ENCODE measurements at places on chromosomes 2 and 18.

DNA sequence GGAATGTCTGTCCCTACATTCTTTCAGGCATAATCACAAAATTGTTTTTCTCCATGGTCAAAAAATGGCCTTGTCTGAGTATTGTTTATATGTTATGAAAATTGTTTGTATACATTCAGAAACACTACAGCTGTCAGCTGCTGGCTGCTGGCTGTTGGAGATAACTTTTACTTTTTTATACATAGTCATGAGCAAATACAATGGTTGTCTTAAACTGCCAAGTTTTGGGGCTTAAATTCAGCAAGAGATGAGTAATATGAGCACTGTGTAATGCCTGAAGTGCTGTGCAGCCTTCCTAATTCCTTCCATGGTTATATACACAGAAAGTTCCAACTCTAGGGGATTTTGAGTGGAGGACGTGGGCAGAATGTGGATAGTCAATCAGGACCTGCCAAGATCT is 168.9 kb upstream of the RMP24 start:
- no peak for DNase-seq

DNA sequence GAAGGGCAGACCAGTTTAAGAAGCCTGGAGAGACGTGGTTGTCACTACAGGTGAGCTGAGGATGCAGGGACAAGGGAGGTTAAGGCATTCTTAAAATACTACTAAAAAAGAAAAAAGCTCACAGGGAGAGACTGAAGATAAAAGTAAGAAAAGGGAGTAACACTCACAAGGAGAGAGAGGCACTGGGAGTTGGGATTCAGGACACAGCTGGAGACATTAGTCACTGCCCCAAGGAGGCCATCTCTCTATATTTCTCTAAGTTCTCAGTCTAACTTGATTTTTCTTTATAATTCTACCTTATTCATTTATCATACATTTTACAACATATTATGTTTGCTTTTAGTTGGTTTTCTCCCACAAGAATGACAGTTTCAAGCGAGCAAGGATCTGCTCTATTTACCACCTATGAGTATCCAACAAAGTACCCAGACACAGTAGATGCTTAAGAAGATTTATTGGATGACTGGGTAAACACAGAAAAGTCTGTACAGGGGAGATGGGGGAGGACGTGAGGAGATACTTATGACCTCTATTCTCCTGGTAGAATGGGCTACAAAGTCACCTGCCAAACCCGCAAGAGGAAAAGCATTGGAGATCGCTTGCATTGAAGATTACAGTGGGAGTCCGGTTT is 2.2 kb downstream of the SERPINE2 start:
- no peak for DNase-seq

DNA sequence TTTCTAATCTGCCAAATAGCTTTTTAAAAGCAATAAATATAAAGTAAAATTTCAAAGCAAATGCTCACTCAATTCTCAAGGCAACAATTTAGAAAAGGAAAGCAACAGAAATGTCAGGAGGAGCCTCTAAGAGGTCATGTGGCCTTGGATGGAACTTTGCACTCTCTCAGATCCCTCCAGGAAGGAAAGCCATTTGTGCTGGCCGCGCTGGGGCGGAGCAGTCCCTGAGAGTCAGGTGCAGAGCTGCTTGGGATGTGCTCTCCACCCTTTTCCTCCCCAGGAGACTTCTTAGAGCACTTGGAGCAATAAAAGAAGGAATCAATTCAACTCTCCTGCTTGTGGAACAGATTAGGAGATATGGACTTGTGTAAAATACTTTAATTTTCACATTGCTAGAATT is 379.8 kb upstream of the LINC00305 start:
- DNase-seq, result no peak

- DNase-seq, result no peak
Observed at GRCh38 chr2:98234776-98235175, 111.5 kb upstream of the CNGA3 start.

DNA sequence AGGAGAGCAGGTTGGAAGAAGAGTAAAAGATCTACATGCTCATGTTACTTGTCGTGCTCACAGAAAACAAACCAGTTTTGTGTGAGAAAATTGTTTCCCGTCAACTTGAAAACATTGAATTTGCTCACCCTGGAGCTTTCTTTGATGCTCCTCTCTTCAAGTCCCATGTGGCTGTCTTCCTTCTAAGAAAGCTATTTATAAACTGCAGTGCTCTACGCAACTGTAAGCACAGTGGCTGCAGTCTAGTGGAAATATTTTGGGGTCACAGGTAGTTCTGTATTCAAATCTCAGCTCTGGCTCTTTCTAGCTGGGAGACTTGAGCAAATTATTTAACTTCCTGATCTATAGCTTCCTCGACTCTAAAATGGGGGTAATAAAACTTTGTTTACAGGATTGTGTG is 211.8 kb downstream of the PLCL1 start:
- no peak for DNase-seq

GRCh38 chr2:64914735-64915509 is 74.3 kb upstream of the SLC1A4 start:
- no peak for DNase-seq

GRCh38 chr2:168002021-168002553 is 245.3 kb downstream of the STK39 start:
- DNase-seq, result no peak

DNA sequence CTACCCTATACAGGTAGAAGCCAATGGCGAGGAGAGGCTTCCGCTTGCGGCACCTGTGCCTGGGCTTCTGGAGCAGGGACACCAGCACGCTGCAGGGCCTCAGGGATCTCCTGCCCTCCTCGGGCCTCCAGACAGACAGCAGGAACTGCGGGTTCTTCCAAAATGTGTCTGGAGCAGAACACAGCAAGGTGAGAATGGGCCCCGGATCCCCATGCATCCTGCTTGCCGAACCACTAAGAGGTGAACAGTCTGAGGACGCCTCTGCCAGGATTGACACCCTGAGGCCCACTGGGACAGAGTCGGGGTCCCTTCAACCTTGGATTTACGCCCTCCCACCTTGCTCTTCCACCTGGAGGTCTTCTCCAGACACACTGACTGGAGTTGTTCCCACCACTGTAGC is 25.4 kb downstream of the CAPN14 start:
- DNase-seq, result no peak

GRCh38 chr2:47206181-47206580 is 51.1 kb upstream of the STPG4 start:
- DNase-seq, result no peak

GRCh38 chr18:45549290-45549689 is 66.0 kb upstream of the SLC14A2 start:
- DNase-seq, result no peak

DNA sequence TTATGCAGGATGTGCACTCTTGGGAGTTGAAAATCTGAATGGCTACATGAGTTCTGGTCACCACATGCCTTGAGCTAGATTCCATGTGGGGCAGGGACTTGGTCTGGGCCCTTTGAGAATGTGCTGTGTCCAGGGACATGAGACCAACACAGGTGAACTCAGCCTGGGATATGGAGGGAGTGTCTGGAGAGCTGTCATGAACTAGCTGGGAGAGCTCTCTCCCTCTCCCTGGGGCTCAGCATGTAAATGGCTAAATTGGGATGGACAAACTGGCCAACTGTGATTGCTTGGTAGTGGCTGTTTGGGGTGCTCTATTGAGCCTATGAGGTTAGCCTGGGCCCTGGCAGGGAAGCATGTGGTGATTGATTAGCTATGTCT is 105.1 kb upstream of the HS6ST1 start:
- no peak for DNase-seq

DNA sequence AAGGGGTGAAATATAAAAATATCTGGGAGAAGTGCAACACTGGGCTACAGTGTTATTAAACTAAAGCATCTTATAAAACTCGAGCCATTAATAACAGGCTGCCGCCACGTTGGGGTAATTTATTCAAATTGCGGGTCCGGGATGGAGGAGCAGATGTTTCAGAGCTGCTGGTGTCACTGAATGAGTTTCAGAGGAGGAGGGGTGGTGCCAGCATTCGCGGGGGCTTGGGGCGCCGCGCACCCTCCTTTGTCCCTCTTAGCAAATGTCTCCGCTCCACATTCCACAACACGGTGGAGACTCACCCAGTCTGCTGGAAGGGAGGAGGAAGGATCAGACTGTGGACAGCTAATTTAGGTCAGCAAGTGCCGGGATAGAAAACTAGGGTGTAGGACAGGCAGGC is 260.5 kb downstream of the CELF4 start:
- DNase-seq, result no peak

GRCh38 chr2:235551965-235552364 is 58.1 kb downstream of the AGAP1 start:
- no peak for DNase-seq

DNA sequence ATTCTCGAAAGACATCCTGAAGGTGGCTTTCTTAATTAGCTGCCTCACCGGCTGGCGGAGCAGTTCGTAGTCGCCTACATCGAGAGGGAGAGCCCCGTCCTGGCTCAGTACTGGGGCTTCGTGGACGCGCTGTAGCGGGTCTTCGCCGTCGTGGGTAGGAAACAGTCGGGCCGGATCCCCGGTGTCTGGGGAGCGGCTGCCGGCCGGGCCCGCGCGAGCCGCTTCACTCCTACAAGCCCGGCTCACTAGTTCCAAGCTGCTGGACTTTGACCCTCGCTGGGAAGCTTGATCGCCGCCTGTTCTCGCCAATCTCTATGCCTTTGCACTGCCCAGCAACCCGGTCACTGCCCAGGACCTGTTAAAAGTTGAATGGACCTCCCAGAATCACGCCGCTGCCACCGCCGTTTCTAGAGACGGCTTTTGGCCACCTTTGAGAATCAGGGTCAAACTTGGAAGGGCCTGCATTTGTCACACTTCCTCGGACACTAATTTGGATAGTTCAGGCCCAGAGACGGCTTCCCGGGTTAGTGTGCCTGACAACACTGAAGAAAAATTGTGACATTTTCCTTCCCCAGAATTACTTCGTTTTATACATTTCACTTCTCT is 41.4 kb upstream of the AKAIN1 start:
- no peak for DNase-seq

DNA sequence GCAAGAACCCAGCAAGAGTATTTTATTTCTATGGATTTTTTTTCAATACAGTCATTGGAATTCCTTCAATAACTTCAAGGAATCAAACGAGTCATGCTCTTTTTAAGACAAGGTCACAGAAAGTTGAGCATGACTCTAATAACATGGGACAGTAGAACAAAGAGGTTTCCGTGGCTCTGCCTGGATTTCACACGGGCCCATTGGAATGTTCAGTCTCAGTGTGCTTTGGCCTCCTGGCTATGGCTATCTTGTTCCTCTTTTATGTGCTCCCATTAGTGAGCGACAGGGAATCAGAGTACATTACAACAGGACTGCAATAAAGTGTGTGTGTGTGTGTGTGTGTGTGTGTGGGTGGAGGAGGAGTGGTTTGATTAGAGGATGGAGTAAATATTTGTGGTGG is 312.4 kb downstream of the DCC start:
- no peak for DNase-seq

DNA sequence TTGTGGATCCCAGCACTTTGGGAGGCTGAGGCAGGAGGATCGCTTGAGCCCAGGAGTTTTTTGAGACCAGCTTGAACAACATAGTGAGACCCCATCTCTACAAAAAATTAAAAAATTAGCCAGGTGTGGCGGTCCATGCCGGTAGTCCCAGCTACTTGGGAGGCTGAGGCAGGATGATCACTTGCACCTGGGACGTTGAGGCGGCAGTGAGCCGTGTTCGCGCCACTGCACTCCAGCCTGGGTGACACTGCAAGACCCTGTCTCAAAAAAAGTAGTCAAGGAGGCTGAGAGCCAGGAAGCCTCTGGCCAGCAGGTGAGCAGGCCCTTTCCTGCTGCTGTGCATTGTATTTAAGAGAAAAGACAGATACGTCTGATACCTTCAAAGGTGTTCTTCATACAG is 11.1 kb upstream of the PROC start:
- no peak for DNase-seq

GRCh38 chr2:219560037-219560892 is 11.1 kb downstream of the OBSL1 start:
- no peak for DNase-seq

- DNase-seq, result no peak
Observed at GRCh38 chr18:62037989-62038778, 145.4 kb upstream of the RNF152 start.

- DNase-seq, result no peak
Observed at GRCh38 chr2:196074631-196075030, 6.0 kb upstream of the DNAH7 start.

DNA sequence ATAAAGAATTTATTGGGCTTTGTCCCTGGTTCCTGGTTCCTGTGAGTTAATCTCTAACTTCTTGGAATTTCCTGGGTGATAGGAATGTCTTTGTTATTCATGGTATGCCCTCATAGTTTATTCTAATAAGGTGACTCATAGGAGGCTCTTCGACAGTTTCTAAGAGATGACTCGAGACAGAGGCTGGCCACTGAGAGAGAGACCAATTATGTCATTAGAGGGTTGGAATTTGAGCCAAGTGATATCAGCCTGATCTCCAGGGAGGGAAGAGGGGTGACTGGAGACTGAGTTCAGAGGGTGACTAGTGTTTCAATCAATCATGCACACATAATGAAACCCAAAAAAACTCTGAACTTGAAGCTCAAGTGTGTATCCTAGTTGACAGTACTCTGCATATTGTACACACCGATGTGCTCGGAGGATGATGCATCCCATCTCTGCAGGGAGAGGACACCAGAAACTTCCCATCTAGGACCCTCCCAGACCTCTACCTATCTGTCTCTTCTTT is 185.7 kb downstream of the MTCL1 start:
- no peak for DNase-seq

DNA sequence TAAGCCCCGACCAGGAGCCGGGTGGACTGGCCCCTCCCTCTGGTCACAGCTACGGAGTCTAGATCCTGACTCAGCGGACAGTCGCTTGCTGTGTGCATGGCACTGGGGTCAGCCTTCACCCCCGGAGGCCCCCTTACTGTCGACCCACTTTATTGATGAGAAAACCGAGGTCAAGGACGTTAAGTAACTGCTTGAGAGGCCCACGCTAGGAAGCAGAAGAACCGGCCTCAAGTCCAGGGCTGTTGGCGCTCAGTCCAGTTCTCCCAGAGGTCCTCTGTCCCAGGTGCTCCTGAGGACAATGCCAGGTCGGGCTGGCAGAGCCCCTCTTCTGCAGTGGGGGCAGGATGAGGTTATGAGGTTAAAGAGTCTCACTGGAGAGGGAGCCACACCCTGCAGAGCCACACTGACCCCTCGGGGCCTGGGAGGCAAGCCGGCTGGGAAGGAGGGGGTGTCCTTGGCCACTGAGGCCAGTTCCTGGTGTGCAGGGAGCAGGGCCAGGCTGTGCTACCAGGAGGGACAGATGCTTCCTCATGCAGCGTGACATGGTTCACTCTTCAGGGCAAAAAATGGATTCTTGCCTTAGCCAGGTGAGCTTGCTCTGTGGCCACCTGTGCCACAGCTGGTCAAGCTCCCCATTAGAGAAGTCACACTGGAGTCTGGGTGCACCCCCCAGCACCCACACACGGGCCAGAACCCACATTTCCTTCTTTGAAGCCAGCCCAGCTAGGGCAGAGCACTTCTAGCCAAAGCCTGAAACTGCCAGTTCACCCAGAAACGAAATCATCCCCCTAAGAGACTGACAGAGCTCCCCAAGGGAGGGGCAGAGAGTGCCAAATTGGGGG is 47.3 kb upstream of the HPCAL1 start:
- DNase-seq, result no peak

- DNase-seq, result no peak
Observed at GRCh38 chr18:28284132-28284531, 107.2 kb upstream of the CDH2 start.
